ENCODE measurements at places on chromosomes 12 and 14.

DNA sequence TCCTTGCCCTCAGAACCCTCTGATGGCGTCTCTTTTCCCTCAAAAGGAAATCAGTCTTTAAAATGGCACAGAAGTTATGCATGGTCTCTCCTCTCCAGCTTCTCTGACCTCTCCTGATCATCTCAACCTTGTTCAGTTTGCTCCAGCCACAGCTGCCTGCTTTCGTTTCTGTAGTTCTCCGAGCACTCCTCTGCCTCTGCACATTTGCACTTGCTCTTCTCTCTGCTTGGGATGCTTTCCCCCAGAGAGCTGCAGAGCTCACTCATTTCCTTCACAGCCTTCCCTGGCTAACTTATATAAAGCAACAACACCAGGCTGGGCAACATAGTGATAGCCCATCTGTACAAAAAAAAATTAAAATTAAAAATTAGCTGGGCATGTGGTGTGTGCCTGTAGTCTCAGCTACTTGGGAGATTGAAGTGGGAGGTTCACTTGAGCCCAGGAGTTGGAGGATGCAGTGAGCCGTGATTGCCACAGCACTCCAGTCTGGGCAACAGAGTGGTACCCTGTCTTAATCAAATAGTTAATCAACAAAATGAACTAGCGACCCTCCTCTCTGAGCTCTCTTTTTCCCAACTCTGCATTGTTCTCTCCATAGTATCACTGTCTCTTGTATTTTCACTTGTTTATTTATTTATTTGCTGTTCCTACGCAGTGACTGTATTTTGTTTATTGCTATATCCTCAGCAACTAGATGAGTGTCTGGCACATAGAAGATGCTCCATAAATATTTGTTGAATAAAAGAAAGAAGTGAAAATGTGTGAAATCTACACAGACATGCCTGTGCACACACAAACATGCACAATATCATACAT, 37.7 kb downstream of the PPFIBP1 start:
- DNase-seq, result no peak

DNA sequence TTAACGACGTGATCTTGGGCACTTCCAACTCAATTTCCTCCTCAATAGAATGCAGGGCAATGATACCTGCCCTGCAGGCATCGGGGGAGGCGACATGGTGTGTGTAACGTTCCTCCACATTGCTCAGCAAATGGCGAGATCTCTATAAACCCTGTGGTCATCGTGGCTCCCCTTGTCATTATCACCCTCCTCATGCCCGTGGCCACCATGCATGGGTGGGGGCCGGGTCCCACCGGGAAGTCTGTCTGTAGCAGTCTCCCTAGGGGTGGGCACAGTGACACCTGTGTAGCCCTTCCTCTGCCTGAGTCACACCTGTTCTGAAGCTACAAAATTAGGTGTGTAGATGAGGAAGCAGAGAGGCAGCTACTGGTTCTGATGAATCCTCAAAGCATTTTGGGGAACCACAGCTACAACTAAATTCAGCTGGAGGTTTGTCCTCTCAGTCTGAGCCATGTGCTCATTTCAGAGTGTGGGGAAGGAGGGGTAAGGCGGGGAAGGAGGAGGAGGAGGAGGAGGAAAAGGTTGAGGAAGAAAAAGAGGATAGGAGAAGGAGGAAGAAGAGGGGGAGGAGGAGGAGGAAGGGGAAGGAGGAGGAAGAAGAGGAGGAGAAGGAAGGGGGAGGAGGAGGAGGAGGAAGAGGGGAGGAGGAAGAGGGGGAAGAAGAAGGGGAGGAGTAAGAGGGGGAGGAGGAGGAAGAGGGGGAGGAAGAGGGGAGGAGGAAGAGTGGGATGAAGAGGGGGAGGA, 11.0 kb upstream of the CACNA2D4 start:
- no peak for DNase-seq

GRCh38 chr12:88305254-88305890, 163.3 kb downstream of the TMTC3 start:
- DNase-seq, result no peak

DNA sequence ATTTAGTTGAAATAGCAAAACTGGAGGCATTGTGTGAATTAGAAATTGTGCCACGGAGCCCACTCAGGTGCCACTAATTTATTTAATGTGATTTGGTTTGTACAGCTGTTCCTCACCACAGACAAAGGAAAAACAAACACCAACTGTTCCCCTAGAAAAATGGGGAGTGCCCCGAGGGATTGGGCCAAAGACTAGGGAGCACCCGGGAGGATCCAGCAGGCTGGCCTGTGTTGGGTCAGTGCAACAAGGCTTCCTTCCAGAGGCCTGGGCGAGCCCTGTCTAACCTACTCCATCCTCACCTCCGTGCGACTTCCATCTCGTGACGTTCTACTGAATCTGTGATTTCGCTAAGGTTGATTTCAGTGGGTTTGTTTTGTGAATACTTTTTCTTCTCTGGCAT, 206.2 kb downstream of the CHST11 start:
- DNase-seq, result no peak

DNA sequence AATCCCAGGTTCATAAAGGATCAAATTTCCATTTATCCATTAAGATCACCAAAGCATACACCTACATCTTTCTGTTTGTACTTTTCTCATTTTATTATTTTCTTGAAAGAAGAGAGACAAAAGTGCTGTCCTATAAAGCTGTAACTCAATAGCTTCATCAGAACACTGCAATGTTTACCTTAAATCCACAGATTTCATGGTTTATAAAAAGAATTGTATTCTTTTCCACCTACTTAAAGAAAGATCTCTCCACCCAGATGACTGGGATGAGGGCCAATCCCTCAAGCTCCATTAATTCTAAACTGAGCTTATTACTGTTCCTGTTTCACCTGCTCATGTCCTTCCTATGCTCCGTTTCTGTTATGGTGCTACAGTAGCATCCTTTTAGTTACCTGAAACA, 470.6 kb downstream of the BCAT1 start:
- no peak for DNase-seq

DNA sequence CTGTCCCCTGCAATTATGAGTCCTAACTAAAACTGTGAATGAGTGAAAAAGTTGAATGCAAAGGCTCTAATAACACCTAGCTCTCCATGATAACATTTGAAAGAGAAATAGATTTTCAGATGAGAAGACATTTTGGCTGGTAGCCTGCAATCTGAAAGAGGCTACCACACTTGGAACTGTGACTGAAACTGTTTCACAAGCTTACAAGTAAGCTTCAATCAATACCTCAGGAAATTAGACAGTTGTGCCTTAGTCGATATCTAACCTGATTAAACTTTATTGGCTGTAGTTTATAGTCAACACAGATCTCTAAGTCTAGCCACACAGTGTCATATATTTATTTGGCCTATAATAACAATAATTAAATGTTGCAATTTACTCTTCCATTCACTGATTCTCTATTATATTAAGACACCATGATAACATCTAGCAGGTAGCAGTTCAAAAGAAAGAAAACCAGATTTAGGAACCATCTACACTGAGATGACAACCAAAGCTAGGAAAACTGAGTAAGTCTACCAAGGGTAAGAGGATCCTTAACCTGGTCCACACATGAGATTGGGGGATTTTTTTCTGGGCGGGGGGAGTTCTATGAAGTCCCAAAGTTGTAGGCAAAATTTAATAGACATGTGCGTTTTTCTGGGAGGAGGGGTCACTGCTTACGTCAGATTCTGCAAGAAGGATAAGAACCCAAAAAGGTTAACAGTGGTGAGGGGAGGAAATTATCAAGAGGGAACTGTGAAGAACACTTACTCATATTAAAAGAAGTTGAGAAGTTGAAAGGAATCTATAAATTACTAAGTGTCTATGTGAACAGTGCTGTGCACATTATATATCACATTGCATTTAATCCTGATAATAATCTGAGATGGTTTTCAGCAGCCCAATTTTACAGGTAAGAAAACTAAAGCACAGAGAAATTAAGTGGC, 65.8 kb downstream of the NUMB start:
- DNase-seq, result no peak

GRCh38 chr12:20798554-20798953, 12.0 kb upstream of the SLCO1B3 start:
- DNase-seq, result no peak

GRCh38 chr12:93358058-93358457, 19.7 kb upstream of the NUDT4 start:
- no peak for DNase-seq

DNA sequence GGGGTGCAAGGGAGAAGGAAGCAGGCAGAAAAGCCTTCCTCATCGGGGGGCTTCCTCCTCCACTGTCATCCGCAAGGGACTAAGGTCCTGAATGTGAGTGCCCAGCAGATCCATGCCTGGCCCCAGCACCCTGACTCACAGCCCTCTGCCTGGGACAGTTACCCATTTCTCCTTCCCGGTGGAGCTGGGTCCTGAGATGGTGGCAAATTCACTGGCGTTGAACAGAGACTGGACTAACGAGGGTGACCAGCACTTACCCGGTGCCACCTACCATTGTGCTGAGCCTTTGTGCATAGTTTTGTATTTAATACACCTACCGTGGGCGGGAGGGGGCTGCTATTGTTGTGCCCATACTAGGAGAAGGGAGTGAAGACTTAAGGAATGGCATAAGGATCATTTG, 30.9 kb upstream of the PLEKHG6 start:
- no peak for DNase-seq

DNA sequence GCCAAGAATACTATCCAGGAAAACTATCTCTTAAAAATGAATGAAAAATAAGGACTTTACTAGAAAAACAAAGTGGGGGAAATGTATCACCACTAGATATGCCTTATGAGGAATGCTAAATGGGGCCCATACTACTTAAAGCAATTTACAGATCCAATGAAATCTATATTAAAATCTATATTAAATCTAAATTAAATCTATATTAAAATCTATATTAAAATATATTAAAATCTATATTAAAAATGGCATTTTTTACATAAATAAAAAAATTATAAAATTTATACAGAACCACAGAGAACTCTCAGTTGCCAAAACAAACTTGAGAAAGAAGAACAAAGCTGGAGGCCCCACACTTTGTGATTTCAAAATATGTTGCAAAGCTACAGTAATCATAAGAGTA, 234.5 kb downstream of the RPL10L start:
- DNase-seq, result no peak

DNA sequence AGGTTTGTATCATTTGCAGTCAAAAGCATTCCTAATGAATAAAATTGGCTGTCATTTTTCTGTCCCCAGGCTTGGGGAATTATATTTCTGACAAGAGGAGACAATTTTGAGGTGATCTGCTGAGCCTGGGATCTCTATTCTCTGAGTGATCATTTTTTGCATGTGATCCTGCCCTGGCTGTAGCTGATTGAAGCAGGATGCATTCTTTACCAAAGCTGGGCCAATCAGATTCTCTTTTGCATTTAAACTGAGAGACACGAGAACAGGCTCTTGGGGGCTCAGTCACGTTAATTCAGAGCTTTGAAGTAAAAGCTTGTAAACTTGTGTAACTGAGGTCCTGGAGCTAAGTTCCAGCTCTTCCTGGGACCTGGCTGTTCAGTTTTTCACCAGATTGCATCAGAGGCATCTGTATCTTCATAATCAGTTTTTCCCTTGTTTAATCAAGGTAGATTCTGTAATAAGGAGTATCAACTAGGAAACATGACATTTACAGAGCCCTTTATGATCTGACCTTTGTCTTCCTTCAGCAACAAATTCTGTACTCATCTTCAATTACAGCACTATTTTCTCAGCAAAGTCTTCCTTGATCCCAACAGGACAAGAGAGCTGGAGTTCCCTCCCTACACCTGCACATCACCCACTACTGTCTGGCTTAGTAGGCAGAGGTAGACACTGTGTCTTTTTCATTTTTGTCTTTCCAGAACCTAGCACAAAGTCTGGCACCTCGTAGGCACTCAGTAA, 35.0 kb upstream of the MANSC4 start:
- no peak for DNase-seq

DNA sequence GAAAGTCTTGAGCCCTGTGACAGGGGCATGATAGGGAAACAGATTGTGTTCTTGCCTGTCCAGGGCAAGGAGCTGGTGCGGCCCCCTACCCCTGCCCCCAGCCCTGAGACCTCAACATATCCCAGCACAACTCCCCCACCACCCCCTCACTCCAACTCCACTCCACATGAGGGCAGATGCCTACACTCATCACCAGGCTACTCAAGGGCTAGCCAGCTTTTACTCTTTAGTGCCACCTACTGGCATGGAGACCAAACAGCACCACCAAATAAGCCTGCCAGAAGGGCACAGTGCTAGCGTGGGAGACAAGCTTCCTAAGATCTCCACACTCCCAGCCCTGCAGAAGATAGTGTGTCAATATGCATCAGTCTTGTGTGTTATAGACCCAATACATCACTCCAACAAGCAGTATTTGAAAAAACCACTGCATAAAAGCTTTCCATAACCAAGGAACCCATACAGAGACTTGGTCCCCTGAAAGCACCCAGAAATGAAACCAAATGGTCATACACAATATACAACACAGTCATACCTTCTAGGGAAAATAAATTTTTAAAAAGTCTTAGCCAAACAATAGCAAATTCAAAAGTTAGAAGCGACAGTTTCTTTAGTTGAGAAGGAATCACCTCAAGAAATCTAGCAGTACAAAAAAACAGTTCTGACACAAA, 154.4 kb downstream of the KCNK10 start:
- no peak for DNase-seq

GRCh38 chr12:68235576-68235975, 10.0 kb upstream of the IL26 start:
- no peak for DNase-seq

- DNase-seq, result no peak
Measured at GRCh38 chr12:55142669-55143565, 16.7 kb downstream of the OR9K2 start.

GRCh38 chr14:69101331-69101826, 51.5 kb downstream of the DCAF5 start:
- DNase-seq, result no peak

- DNase-seq, result no peak
Measured at GRCh38 chr12:67410667-67411067, 141.5 kb downstream of the CAND1 start.

- no peak for DNase-seq
Measured at GRCh38 chr12:70971001-70971794, 50.7 kb upstream of the PTPRR start.

GRCh38 chr12:26599096-26599695, 233.8 kb downstream of the ITPR2 start:
- DNase-seq, result no peak

DNA sequence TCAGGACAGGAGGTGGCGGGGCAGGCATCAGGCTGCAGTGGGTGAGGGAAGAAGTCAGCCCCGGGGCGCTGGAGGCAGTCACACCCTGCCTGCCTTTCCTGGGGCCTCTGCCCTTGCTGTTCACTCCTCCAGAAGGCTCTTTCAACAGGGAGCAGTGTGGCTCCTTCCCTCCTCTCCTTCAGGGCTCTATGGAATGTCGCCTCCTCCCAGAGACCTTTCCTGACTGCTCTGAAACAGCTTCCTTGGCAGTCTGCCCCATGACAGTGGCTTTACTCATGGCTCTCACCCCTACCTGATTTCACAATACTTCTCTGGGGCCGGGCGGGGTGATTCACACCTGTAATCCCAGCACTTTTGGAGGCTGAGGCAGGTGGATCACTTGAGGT, 7.1 kb downstream of the RHOF start:
- no peak for DNase-seq

DNA sequence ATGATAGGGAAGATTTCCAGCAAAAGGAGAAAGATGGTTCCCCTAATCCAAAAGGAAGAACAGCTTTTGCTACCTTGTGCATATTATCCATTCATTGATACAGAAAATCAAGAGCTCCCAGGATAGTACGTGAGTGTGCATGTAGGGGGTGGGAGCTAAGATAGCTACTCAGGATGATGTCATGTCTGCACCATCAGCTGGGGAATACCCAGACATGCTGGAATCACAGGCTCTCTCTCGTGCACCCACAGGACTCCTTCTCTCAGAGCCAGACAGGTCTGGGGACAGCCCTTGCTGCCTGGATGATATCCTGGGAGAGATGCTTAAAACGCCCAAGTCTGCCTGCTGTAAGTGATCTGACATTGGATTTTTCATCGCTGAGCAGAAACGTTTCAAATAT, 38.9 kb downstream of the FOXN3 start:
- no peak for DNase-seq

Measured in cortex of kidney (tissue), 1 donor.